Activated T-helper 9 cell treated with anti-CD3 and anti-CD28 coated beads, Interleukin-2, amount 50 U/mL, for 16 hours (primary cell): ENCODE measurements at places on chromosomes 12 and 14.

DNA sequence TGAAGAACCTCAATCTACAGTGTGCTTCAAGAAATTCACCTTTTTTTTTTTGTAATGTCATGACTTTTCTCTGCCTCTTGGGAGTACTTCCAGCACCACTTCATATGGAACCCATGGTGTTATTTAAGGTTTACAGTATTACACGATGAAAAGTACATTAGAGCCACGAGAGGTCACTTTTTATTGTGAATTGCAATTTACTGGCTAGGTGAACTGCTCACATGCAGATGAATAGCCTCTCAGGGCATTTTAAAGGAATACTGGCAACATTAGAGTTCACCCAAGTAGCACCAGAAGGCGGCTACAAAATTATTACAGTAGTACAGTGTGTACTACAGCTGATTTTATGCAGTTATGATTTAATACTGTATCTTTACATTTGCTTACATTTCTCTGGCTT lies 99.1 kb upstream of the PPP4R3A start:
- no peak for DNase-seq

GRCh38 chr12:81043979-81044740 lies 33.7 kb upstream of the ACSS3 start:
- no peak for DNase-seq

DNA sequence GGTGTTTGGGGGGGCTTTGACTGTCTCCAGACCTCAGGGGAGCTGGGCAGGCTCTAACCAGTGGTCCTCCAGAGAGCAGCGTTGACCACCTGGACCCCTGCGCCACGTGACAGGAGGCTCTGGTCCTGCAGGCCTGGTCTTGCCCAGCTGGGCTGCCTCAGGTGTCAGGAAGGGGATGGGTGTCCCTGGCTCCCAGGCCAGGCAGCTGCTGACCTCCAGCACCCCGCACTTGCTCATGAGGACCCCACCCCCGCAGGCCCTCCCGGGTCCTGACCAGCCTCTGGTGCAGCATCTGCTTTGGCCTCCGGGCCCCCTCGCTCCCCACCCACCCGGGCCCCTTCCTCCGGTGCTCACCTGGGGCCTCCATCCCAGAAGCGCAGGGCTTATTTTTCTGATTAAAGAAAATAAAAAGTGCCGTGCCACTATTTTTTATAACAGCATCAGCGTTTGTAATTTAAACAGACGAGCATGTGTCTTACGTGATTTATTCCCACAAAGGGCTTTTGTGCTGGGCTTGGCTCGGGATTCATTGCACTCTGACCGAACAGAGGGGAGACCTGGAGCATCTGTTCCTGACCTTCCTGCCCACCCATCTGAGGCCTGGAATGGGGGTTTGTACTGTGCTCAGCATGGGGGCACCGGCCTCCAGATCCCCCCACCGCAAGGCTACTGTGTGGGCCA lies 21.7 kb downstream of the FBRSL1 start:
- DNase-seq: no peak

- DNase-seq: no peak
Measured at GRCh38 chr12:14239350-14239934, 126.0 kb upstream of the ATF7IP start.

GRCh38 chr12:3833670-3834310 lies 39.4 kb downstream of the PARP11 start:
- DNase-seq: no peak

GRCh38 chr12:12214635-12215131 lies 52.2 kb downstream of the LRP6 start:
- DNase-seq: no peak

- no peak for DNase-seq
Measured at GRCh38 chr14:28589792-28590191, 176.8 kb upstream of the FOXG1 start.

GRCh38 chr14:76088771-76089571 lies 62.8 kb upstream of the GPATCH2L start:
- DNase-seq: no peak

DNA sequence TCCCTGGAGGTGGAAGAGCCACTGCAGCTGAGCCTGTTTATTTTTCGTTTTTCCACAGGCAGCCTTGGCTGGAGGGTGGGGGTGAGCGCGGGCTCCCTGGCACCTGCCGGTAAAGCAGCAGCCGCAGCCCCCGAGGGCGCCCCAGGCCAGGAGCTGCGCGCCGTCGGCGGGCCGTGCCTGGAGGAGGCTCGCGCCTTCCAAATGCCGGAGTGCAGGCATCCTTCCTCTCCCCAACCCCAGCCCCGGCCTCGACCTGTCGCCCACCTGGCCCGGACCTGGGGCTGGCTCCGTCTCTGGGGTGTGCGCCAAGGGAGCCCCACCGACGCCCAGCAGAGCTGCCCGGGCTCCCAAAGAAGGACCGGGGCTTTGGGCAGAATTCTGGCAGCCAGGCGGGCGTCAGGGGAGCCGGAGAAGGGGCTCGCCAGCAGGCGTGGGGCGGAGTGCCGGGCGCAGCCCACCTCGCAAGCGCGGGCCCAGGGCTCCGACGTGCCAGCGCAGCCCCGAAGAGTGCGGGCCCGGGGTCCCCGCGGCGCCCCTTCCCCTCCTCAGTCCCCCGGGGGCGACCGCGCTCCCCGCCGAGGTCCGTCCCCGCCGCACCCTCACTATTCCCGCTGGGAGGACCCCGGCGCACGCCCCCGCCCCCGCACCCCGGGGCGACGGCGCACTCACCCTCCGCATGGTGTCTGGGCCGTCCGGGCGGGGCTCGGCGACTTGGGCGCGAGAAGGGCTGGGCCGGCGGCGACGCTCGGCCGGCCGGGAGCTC lies 130.3 kb downstream of the NDUFA12 start:
- no peak for DNase-seq

DNA sequence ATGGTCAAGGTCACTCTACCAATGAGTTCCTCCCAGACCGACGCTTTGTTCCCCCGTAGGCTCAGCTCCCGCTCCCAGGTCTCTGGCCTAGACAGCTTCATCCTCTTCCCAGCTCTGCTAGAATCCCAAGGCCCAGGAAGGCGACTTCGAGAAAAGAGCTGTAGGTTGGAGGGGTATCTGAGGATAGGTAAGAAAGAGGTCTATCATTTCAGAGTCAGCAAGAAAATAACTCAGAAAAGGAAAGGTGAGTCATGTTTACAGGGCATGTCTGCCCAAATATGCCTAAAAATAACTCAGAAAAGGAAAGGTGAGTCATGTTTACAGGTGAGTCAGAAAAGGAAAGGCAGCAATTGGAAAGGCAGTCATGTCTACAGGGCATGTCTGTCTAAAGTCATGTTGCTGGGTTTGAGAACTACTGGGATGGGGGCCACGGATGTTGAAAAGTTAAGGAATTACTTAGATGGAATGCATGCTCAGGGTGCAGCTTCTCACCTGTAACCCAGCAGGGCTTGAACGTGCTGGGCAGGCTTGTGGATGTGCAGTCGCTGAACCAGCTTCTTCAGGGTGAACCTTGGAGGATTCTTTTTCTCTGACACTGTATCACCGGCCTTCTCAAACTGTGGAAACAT lies 12.2 kb downstream of the TEP1 start:
- DNase-seq: no peak

- DNase-seq: no peak
Measured at GRCh38 chr14:96811985-96812667, 14.9 kb downstream of the VRK1 start.

GRCh38 chr14:34129927-34130552 lies 179.2 kb upstream of the EGLN3 start:
- no peak for DNase-seq

DNA sequence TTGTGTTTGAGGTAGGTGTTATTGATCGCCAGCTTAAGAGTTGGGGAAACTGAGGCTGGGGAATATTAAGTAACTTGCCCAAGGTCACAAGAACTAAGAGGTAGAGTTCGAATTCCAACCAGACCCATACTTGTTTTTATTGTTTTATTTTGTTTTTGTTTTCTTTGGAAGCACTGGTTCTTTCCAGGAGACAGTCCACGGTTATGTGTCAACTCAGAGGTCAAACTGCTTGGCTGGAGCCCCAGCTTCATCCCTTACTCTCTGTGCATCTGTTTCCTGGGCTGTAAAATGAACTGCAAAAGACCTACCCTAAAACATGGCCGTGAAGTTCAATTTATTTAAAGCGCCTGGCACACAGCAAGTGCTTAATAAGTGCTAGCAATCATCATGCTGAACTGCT lies 74.4 kb upstream of the MAP1LC3B2 start:
- no peak for DNase-seq

DNA sequence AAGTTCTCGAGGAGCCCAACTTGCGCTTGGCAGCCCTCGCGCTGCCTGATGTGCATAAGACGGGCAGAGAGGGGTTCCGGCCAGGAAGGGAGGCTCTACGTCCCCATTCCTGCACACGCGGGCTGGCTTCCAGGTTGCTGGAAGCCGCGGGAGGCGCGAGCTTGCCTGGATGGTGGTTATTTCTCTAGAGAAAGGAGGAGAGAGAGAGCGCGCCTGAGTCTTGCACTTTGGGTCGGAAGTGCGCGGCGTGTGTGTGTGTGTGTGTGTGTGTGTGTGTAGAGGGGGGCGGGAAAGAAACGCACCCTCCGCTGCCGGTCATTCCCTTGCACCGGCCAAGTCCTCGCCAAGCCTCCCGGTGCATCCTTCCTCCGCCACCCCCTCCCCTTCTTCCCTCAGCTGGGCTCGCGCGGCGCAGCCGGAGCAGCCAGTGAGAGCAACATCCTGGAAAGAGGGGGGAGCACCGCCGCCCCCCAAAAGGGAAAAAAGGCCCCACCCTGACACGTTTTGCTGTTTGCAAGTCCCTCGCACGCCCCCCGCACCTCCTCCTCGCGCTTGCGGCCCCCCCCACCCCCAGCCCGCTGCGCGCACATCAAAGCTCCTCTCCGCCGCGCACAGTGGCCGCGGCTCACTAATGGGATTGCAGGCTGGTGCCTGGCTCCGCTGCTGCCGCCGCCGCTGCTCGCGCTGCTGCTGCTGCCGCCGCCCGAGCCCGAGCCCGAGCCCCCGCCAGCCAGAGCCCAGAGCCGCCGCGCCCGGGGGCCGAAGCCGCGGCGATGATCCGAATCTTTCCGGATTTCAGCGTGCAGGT lies 4.4 kb upstream of the NPAS3 start:
- no peak for DNase-seq

DNA sequence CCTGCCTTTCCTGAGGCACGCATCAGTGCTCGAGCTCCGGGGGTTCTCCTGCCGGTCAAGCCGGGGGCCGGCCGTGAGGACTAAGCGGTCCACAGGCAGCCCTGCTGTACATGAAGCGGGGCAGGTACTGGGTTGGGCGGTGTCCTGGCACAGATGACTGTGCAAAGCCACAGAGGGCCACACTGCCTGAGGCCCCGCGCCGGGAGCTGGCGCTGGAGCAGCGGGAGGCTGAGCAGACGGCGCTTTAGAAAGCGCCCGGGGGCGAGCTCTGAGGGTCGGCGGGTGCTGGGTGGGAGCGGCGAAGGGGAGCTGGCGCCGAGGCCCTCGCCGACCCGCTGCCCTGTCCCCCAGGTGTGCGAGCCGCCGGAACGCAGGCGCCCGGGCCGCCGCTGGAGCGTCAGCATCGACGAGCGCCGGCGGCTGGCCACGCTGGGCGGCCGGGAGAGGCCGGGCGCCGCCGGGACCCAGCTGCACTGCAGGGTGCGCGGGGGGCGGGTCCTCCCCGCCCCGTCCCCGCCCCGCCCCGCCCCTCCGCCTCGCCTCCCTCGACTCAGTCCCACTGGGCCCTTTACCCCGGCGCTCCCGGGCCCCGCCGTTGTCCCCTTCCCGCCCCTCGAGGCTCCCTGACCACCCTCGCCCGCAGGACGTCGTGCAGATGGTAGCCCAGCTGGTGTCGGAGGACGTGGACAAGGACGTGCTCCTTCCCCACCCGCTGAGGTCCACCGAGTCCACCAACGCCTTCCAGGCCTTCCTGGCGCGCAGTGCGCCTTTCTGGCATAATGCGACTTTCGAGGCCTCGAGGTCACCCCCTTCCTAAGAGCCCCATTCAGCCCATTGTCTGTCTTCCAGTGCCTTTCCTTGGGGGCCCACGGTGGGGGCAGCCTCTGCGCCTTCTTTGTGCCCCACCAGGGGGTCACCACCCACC lies 8.3 kb upstream of the MTA1 start:
- no peak for DNase-seq

- DNase-seq: no peak
Measured at GRCh38 chr12:22850185-22850584, 225.2 kb downstream of the ETNK1 start.

DNA sequence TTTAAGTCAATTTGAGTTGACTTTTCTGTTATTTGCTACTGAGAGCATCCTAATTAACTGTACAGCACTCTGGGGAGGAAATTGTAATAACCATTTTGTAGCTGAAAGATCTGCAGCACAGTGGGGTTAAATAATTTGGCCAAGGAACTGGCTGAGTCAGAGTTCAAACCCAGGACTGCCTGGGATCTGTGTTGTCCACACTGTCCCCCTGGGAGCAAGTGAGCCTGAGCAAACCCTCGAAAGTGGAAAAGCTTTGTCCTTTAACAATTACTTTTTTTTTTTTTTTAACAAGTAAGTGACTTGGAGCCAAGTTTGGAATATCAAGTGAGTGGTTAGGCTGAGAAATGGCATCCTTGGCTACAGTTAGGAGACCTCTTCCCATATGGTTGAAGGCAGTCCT lies 247.2 kb upstream of the CCDC196 start:
- no peak for DNase-seq

DNA sequence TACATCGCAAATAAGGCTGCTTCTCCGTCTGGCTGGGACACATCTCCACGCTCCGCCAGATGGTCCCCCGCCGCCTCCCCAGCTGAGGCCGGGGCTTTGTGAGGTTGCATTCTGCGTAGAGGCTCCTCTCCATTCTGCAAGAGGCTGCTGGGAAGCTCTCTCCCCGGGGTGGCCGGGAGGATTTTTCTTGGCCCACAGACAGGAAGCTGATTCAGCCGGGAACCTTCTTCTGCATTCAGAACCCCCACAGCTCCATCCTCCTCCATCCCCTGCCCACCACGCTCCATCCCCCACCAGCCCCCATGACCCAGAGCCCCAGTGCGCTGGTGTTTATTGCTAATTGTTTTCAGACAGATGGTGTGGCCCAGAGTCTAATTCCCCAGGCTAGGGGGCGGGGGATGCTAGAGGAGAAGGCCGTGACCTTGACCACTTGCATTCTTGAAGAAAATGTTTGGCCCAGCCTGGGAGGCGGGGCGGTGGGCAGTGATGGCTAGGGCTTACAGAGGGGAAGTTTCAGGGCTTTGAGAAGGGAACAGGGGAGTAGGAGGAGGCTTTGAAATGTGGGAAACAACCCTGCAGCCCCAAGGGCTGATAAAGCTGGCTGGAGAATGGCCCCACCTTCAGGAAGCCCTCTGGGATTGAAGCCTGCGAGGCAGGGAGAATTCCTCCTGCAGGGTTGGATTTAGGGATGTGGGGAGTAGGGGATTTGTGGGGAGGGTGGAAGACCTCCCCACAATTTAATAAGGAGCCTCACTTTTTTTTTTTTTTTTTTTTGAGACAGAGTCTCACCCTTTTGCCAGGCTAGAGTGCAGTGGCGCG lies 88.5 kb upstream of the NCOR2 start:
- no peak for DNase-seq

- no peak for DNase-seq
Measured at GRCh38 chr12:58976146-58976545, 55.8 kb upstream of the LRIG3 start.
